ENCODE measurements at places on chromosomes 5 and 9.

DNA sequence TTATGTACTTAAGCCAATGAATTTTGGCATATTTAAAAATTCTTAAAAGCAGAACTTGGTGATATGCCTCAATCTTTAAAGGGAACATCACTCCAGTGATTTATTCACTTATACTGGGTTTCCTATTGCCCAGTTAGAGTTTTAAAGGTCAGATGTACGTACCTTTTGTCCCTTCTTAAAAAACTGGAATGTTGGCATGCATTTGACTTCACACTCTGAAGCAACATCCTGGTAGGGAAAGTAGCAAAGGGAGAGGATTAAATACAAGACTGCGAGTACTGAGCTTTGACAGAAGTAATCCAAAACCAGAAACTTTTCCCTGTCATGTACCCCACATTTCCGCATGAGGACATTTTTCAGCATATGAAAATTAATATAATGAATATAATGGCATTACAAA, 11.7 kb downstream of the TXN start:
- H3K27me3 ChIP-seq = no peaks in the 10 kb centered on the region
- DNase-seq = no peak
- H3K4me1 ChIP-seq = no peaks in the 10 kb centered on the region
- no peak overlapping the region for H3K27ac ChIP-seq
- no peak overlapping the region for H3K4me3 ChIP-seq

DNA sequence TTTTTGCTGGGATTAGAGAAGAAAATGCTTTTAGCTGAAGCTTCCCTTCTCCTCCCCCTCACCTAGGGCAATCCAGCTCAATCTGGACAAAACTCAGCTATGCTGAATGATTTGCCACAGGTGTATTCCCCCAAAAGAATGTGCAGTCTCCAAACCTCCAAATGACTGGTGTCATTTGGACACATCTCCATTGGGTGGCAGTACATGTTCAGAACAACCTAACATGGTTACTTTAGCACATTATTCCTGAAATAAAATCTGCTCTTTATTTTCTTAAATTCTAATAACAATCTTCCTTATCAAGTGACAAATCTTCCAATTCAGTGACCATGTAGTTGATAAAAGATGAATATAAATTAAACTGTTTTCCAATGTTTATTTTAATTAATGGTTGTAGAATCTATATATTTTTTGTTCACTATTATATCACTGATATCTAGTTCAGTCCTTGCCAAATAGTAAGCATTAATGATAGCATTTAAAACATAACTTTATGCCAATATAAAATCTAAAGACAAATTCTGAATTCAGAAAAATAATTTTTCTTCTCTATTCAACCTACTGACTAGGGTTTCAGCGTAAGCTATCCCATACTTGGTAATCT, 61.3 kb upstream of the MOCS2 start:
- no peak overlapping the region for H3K27ac ChIP-seq
- no peaks in the 10 kb centered on the region for H3K36me3 ChIP-seq
- no peak overlapping the region for H3K4me3 ChIP-seq
- no peaks in the 10 kb centered on the region for H3K4me1 ChIP-seq

- H3K27me3 ChIP-seq = no peaks in the 10 kb centered on the region
- DNase-seq = no peak
- H3K4me1 ChIP-seq = no peaks in the 10 kb centered on the region
Measured at GRCh38 chr5:174008922-174009321, 20.0 kb downstream of the C5orf47 start.

GRCh38 chr5:74290634-74291241, 349.8 kb downstream of the ENC1 start:
- no peaks in the 10 kb centered on the region for H3K27me3 ChIP-seq
- no peak overlapping the region for H3K4me3 ChIP-seq
- no peak overlapping the region for H3K27ac ChIP-seq
- H3K4me1 ChIP-seq = peaks cover 11% of the 10 kb centered on the region

- H3K4me3 ChIP-seq = no peak overlapping the region
- no peaks in the 10 kb centered on the region for H3K27me3 ChIP-seq
- H3K4me1 ChIP-seq = no peaks in the 10 kb centered on the region
- DNase-seq = no peak
- no peak overlapping the region for H3K27ac ChIP-seq
- H3K36me3 ChIP-seq = no peaks in the 10 kb centered on the region
Measured at GRCh38 chr9:102124465-102124864, 386.0 kb upstream of the GRIN3A start.

- peaks cover under 1% of the 10 kb centered on the region for H3K36me3 ChIP-seq
- no peak for DNase-seq
- H3K4me3 ChIP-seq = no peak overlapping the region
- no peaks in the 10 kb centered on the region for H3K27me3 ChIP-seq
- no peak overlapping the region for H3K27ac ChIP-seq
- no peaks in the 10 kb centered on the region for H3K4me1 ChIP-seq
Measured at GRCh38 chr5:160044391-160044804, 35.5 kb downstream of the TTC1 start.

DNA sequence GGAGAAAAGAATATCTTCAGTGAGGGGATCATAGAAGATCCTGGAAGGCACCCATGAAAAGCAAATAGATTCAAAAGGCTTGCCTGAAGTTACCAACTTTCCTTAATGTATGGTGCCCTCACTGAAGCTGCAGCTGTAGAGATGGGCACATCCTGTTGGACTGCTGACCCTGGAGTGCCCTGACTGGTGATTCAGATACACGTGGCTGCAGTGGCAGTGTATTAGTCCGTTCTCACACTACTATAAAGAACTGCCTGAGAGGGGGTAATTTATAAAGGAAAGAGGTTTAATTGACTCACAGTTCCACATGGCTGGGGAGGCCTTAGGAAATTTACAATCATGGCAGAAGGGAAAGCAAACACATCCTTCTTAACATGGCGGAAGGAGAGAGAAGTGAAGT, 80.3 kb downstream of the OSMR start:
- peaks cover 20% of the 10 kb centered on the region for H3K4me1 ChIP-seq
- H3K27me3 ChIP-seq = no peaks in the 10 kb centered on the region
- no peaks in the 10 kb centered on the region for H3K36me3 ChIP-seq
- DNase-seq = no peak
- H3K27ac ChIP-seq = no peak overlapping the region
- H3K4me3 ChIP-seq = no peak overlapping the region

DNA sequence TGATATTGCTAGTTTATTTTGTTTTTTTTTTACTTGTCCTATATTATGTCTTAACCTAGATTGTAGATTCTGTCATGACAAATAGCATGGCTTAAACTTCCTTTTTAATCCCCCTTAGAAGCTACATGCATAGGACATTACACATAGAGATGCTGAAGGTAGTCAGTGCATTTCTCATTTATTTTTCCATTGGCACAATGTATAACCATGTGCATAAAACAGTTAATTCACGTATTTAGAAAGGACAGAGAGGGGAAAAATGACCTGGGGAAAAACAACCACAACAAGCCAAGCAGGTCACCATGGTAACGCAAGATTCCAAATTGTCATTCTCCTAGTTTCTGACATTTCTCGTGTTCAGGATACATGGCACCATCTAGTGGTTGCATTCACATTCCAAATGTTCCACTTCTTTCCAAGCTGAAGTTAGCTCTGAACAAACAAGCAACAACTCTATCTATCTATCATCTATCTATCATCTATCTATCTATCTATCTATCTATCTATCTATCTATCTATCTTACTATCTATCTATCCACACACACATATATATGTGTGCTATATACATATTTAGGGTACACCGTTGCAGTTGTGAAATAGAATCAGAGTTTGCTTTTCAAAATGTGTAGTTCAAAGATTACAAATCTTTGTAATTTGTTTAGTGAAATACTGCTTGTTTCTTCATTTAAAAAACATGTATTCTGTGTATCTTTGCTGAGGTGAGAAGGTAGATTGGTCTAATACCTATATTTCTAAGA, 487.2 kb upstream of the ST8SIA4 start:
- DNase-seq = no peak
- no peaks in the 10 kb centered on the region for H3K36me3 ChIP-seq
- H3K27me3 ChIP-seq = no peaks in the 10 kb centered on the region
- H3K4me1 ChIP-seq = no peaks in the 10 kb centered on the region

DNA sequence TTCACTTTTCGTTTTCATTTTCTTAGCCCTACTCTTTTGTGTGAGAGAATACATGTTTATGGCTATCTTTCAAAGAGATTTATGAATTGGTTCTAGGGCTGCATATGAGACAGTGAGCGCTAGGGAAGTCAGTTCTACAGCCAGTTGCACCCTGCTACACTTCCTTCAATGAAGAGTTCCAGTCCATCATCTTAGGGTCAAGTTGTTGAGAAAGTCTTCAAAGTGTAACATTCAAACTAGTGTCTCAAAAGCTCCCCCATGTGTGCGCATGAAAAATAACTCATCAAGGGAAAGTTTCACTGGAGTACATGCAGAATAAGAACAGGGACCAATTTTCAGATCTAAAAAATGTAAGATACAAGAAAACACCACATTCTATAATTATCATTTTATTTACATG, 317.2 kb downstream of the DEPDC1B start:
- H3K4me1 ChIP-seq = no peaks in the 10 kb centered on the region
- no peak for DNase-seq
- H3K27me3 ChIP-seq = no peaks in the 10 kb centered on the region
- no peak overlapping the region for H3K4me3 ChIP-seq
- H3K36me3 ChIP-seq = no peaks in the 10 kb centered on the region

- H3K36me3 ChIP-seq = no peaks in the 10 kb centered on the region
- no peaks in the 10 kb centered on the region for H3K27me3 ChIP-seq
- H3K4me1 ChIP-seq = peaks cover 13% of the 10 kb centered on the region
- H3K4me3 ChIP-seq = no peak overlapping the region
- peak overlapping the region; percentile 51 for H3K27ac ChIP-seq
Measured at GRCh38 chr9:88198341-88198807, 60.1 kb upstream of the SPATA31C2 start.

- H3K4me1 ChIP-seq = no peaks in the 10 kb centered on the region
- H3K4me3 ChIP-seq = peak overlapping the region; percentile 44
- no peaks in the 10 kb centered on the region for H3K36me3 ChIP-seq
Measured at GRCh38 chr9:36818965-36819870, 214.8 kb downstream of the PAX5 start.

DNA sequence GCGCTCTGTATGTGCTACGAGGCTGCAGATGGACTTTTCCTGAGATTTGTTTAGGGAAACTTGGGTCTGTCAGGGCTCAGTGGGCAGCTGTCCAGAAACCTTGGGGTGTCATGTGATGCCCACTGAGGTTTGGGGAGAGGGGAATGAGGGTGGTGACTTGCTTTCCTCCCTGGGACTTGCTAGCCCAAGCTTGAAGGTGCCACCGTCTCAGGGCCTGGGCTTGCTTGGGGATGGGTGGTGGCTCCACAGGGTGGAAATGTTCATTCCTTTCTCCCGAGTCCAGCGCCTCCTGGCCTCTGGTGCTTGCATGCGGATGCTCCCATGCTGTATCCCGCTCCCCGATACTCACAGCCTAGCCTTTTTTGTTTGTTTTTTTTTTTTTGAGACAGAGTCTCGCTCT, 33.3 kb downstream of the ZNF618 start:
- no peak overlapping the region for H3K27ac ChIP-seq
- no peaks in the 10 kb centered on the region for H3K36me3 ChIP-seq
- no peaks in the 10 kb centered on the region for H3K27me3 ChIP-seq

GRCh38 chr9:130824079-130824478, 11.0 kb upstream of the ABL1 start:
- no peak for DNase-seq
- H3K4me1 ChIP-seq = peaks cover 27% of the 10 kb centered on the region
- H3K27ac ChIP-seq = peak overlapping the region; percentile 74
- H3K27me3 ChIP-seq = no peaks in the 10 kb centered on the region
- no peaks in the 10 kb centered on the region for H3K36me3 ChIP-seq

- no peaks in the 10 kb centered on the region for H3K4me1 ChIP-seq
- no peaks in the 10 kb centered on the region for H3K36me3 ChIP-seq
- H3K4me3 ChIP-seq = no peak overlapping the region
- no peak overlapping the region for H3K27ac ChIP-seq
- DNase-seq = no peak
Measured at GRCh38 chr9:21443849-21444625, 3.8 kb downstream of the IFNA1 start.

DNA sequence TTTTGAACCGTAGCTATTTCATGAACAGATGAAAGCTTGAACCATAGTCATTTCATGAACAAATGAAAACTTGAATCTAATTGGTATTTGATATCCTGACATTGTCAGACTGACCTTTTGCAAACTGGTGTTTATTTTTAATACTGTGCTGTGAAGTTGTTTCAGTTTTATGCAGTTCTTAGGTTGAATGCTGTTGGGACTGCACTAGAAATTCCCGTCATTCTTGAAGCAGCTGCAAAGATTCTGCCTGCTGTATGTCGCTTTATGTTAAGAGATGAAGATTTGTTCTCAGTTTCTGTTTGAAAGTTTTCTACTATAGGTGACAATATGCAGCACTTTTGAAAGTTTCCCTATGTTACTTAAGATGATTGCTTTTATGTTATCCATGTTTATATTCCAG, 22.5 kb upstream of the FAM120AOS start:
- H3K27ac ChIP-seq = peak overlapping the region; percentile 49
- no peaks in the 10 kb centered on the region for H3K27me3 ChIP-seq
- DNase-seq = no peak
- H3K36me3 ChIP-seq = no peaks in the 10 kb centered on the region

GRCh38 chr5:14600846-14601245, 19.3 kb downstream of the OTULINL start:
- no peaks in the 10 kb centered on the region for H3K27me3 ChIP-seq
- DNase-seq = no peak

DNA sequence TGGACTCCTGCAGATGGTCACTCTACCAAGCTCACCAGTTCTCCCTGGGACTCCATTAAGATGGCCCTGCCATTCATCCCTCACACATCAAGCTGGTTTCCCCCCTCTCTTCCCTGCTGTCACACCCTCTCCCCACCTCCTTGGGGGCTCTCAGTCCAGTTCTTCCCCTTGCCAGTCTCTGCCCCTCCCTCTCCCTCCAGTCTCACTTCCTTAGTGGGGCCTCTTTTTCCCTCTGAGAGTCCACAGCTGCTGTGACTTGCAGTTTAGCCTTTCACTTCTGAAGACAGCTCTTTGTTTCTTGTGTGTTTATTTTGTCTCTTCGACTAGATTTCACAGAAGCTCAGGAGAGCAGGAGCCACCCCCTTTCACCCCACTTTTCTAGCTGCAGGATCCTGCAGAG, 10.5 kb downstream of the DOCK2 start:
- DNase-seq = peak; percentile 23
- no peaks in the 10 kb centered on the region for H3K4me1 ChIP-seq
- no peaks in the 10 kb centered on the region for H3K27me3 ChIP-seq
- H3K4me3 ChIP-seq = no peak overlapping the region

DNA sequence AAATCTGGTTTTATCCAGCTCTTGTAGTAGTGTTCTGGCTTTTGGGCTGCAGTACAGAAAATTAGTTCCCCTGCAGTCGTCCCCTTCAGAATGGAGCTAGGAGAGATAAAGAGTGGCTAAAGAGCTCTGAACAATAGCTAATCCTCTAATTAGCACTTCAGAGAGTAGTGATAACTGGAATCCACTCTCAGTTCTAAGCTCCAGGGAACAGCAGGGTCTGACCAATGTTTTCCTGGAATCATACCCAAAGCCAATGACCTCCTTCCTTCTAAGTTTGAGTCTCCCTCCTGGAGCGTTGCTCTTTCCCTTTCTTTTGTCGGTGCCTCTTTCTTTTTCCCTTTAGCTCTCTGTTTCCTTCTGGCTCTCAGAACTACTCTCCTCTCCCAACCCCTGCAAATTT, 47.4 kb downstream of the MFAP3 start:
- H3K4me1 ChIP-seq = no peaks in the 10 kb centered on the region
- no peak for DNase-seq
- H3K27me3 ChIP-seq = no peaks in the 10 kb centered on the region
